HFF-Myc (cell line): ENCODE measurements at places on chromosomes 6 and 20.

GRCh38 chr20:63224412-63225081, 8.6 kb upstream of the YTHDF1 start:
- no peak for DNase-seq

GRCh38 chr6:160077526-160077925, 44.1 kb upstream of the SLC22A1 start:
- no peak for DNase-seq

GRCh38 chr20:21515300-21516179, 1.7 kb upstream of the NKX2-2 start:
- DNase-seq: no peak

DNA sequence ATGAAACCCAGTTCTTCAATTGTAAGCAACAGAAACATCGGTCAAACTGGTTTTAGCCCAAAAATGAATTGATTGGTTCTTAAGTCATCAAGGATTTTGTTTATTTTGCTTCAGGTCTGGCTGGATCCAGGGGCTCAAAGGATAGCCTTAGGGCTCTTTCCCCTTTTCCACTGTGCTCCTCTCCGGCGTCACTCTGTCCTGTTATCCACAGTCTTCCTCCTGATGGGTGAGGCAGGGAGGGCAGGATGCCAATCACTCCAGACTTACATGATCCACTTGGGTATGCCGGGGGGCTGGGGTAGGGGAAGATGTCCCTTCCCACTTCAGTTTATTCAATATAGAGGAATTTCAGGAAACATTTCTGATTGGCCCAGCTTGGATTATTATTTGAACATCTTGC, 40.0 kb downstream of the PLAGL2 start:
- no peak for DNase-seq
